NCI-H526 (cell line): ENCODE measurements at places on chromosomes 7 and 10.
A peak's percentile ranks its signal among the peaks of the same experiment; 100 is the strongest.

GRCh38 chr10:127306479-127306878 is 110.1 kb upstream of the INSYN2A start:
- no peak for DNase-seq

- no peak for DNase-seq
Observed at GRCh38 chr10:124649214-124649613, 95.0 kb downstream of the FAM53B start.

GRCh38 chr7:107661081-107661864 is 645 bp downstream of the SLC26A4 start:
- peak; percentile 69 for DNase-seq

- no peak for DNase-seq
Observed at GRCh38 chr7:111436608-111437007, 125.7 kb downstream of the IMMP2L start.

GRCh38 chr7:138036135-138036534 is 34.2 kb upstream of the CREB3L2 start:
- DNase-seq = no peak

GRCh38 chr7:26409661-26410547 is 118.2 kb downstream of the SNX10 start:
- DNase-seq = no peak

GRCh38 chr10:12489357-12489756 is 140.0 kb downstream of the CAMK1D start:
- no peak for DNase-seq

GRCh38 chr7:111918461-111918860 is 287.7 kb downstream of the DOCK4 start:
- no peak for DNase-seq

DNA sequence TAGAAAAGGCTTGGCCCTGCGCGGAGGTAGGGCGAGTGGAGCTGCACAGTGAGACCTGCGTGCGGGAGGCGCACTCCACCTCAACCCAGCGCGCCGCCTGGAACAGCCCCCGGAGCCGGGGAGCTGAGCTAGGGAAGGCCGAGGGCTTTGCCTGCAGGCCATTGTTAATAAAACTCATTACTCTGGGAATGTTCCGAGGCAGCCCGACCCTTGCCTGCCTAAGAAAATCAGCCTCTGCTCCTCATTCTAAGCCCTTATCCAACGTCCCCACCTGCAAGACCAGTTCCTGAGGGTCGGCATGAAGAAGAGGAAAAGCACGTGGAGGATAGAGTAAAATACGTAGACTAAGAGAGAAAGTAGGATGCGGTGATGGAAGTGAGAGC is 55.3 kb downstream of the C7orf25 start:
- DNase-seq = no peak

GRCh38 chr10:77328272-77328816 is 309.3 kb downstream of the KCNMA1 start:
- no peak for DNase-seq

- no peak for DNase-seq
Observed at GRCh38 chr10:52965509-52965908, 192.9 kb upstream of the MBL2 start.
